ENCODE measurements at places on chromosomes 3 and 15. TPM values are rescaled to one million over a fixed set of nuclear protein-coding genes. Genes with fewer than 3 reads are reported as not detected.
A peak's percentile ranks its signal among the peaks of the same experiment; 100 is the strongest.

DNA sequence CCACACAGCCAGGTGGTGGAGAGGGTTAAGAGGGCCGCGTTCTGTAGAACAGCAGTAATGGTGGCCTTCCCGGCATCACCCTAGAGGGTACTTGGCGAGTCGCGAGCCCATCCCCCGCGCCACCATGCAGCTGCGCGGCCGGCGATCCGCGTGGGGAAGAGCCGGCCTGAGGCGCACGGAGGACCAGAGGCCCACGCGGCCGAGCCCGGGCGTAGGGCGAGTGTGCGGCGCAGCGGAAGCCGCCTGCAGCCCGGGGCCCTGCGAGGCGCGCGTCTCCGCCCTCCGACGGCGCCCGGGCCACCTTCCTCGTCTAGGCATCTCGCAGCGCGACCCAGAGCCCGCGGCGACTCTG is 423 bp downstream of the TKT start:
- DNase-seq = peak; percentile 45

DNA sequence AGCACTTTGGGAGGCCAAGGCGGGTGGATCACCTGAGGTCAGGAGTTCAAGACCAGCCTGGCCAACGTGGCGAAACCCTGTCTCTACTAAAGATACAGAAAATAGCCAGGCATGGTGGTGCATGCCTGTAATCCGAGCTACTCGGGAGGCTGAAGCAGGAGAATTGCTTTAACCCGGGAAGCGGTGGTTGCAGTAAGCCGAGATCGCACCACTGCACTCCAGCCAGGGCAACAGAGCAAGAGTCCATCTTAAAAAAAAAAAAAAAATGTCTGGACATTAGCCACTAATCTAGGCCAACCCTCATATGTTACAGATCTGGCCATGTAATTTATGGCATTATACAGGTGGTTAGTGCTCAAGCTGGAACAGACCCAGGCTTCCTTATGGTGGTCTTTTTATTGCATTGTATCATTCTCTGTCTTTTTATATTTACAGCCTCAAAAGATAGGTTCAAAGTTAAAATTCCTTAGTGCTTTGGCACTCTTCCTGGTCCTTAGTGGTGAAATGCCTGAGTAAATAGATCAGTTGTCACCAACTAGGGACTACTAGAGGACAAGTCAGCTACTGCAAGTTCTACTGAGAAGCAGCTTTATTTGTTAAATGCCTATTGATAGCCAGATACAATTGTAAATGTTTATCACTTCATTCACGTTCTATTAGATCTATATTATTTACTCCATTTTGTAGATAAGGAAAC is 16.0 kb downstream of the STARD9 start:
- no peak for DNase-seq

DNA sequence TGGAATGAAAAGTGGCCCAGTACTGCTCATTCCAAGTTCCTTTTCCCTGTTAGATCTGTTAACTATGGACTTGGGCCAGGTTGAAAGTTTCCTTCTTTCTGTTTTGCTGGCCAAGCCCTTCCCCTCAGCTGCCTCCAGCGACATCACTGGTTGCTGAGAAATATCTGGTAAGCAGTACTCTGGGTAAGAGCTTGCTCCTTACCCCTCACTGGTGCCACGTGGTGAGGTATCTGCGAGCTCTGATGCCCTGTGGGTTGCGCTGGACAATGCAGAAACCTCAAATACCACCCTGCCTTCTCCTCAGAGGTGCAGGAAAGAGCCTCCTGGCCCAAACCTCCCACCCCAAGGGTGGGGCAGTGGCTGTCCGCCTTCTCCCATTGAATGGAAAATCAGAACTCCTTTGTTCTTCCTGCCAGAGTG is 42.9 kb upstream of the APH1B start:
- peak; percentile 76 for DNase-seq

- peak; percentile 61 for DNase-seq
Measured at GRCh38 chr3:197912741-197913476, 37.1 kb upstream of the RPL35A start.

DNA sequence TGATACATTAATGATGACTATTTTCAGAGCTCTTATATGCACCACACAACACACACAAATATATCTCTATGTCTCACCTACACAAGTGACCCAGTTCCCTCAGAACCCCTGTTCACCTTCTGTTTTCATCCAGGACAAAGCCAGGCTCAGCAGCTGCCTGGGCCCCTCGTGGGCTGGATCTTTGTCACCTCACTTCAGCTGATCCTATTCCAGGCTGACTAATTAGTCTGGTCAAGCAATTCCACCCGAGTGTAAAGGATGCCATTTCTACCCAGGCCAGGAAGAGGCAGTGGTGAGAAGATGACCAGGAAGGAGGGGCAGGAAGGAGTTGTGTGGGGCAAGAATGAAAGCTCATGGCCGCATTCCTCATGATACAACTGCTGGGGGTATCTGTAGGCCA is 62.3 kb downstream of the DHX30 start:
- no peak for DNase-seq

- no peak for DNase-seq
Measured at GRCh38 chr3:31483776-31484175, 48.9 kb upstream of the STT3B start.

DNA sequence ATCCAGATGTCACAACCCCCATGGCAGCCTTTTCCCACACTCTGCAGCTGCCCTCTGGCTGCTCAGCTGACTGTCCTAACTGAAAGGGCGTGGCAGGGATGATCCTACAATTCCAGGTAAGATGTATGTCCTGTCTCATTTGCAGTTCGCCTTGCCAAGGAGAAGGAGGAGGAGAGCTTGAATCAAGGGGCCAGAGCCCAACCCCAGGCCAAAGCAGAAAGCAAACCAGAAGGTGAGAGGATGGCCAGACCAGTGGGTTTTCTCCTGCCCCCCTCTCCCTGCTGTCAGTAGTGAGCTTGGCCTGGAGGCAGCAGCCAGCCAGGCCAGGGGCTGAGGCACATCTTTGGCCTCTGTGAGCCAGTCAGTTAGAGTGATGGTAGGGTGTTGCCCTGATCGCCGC is 22.5 kb downstream of the SLC24A1 start:
- no peak for DNase-seq

DNA sequence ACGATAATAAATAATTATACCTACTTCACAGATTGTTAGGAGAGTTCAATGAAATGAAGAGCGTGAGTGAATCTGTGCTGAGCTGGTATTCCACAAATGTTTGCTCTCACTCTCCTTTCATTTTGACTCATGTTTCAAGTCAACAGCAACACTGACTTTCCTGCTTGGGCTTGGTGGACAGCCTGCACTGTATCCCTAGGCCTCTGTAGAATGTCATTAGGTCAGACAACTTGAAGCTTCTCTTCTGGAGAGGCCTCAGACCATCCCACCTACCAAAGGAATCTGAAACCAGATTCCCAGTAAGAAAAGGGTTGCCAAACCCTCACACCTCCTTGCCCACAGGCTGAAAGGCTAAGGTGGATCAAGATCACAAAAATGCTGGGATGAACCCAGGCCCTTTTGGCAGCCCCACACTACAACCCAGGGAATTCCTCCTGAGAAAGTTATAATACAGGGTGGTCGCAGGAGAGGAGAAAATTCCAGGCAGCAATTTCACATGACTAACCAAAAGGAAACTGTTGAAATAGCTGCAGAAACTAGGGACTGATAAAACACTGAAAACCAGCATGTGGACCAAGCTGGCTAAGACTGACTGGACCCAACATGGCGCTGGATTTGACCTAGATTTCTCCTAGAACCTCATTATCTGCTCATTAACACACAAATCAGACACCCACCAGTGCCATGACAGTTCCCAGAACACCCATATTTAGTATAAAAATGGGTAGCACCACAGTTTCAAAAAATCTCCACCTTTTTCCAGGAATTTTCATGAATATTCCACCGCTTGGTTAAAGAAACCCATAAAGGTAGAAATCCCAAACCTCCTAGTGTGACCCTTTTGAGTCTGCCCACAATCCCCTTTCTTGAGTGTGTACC is 57.0 kb upstream of the ZNF148 start:
- no peak for DNase-seq

- no peak for DNase-seq
Measured at GRCh38 chr3:70359711-70360110, 47.3 kb upstream of the MDFIC2 start.

DNA sequence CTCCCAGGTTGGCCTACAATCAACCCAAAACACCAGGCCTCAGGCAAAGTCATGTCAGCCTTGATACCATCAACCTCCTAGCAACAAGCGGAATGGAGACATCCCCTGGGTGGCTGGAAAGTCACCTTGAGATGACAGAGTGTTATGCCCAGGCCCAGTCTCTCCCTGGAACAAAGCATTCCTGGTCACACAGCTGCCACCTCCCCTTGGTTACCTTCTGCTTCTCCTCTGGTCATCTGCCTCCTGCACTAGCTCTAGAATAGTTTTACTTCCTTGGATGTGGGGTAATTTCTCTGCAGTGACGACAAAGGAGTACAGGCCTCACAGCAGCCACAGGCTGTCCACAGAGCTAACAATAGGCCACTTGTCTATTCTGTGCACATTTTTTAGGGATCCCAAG is 114.9 kb downstream of the RFTN1 start:
- no peak for DNase-seq

DNA sequence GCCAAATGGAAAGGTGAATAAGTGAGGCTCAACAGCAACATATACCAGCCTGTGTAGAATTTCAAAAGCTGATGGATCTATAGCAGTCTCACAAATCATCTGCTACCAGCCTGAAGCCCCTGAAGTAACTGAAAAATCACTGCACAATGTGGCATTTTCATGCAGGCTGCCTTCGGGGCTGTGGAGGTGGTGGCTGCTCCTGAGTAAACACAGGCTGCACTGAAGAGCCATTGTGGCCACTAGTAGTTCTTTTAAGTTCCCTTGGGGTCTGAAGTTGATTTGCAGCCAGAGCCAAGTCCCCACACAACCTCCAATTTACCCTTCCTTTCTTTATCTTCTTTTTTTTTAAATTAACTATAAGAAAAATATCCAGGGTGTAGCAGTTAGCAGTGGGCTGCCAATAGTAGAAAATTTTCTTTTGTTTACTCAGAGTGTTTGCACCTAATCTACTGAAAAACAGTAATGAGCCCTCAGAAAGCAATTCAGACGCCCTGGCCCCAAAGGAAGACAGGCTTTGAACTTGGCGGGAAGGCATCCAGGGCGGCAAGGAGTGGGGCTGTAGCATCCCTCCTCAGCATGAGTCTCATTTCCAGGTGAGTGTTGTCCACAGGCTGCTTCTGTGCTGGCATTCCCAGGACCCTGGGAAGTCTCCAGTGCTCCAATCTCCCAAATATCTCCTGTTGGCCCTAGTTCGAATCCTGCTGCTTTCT is 13.3 kb upstream of the SUSD5 start:
- DNase-seq = no peak

GRCh38 chr3:186099178-186099577 is 9.7 kb downstream of the ETV5 start:
- DNase-seq = peak; percentile 72

- DNase-seq = no peak
Measured at GRCh38 chr3:15804553-15805095, 6.8 kb upstream of the ANKRD28 start.

Gene KCNMB3
- 1.1 TPM for total RNA-seq

Gene OR5K3
- total RNA-seq = not detected

Gene RLBP1
- not detected for total RNA-seq

Gene RYR3
- total RNA-seq = 0.28 TPM

Gene TMC3
- total RNA-seq = not detected

Gene COL6A6
- total RNA-seq = 3.4 TPM

Gene MYO5C
- 3.9 TPM for total RNA-seq
